NCI-H187 treated with DMSO at 0.1 percent for 48 hours (cell line): ENCODE measurements at places on chromosomes 3 and 15.

DNA sequence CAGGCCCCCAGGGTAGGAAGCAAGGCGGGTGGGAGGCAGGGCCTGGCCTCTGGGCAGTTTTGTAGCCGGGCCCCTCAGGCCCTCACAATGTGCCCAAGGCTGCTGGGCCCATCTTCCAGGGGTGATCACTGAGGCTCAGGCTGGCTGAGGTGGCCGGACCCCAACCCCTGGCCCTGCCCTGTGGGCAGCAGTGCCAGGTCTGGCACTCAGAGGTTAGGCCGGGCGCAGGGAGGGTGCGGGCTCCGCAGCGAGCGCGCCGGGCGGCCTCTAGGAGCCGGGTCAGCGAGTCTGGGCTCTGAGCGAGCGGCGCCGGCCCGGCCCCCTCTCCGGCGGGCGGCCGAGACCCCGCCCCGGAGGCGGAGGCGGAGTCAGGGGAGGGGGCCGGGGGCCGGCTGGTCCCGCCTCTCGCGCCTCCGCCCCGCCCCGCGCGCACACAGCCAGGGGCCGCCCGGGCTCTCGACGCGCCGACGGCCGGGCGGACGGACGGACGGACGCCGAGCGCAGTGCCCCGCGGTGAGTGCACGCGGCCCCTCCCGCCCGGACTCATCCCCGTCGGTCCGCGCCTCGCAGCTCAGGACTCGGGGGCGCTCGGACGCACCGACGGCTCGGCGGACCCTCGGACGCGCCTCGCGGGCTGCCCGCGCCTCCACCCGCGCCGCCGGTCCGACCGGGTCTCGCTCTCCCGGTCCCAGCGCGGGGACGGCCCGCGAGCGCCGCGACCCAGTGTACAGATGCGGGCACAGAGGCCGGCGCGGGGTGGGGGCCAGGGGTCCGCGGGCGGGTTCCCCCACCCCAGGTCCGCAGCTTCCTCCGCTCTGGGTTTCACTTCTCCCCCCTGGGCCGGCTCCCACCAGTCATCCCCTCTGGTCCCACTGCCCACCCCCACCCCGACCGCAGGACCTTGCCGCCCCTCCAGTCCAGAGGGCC, at the start of gene FBLN2:
Gene FBLN2, plus strand, starts transcription at position 430 of the 927 bp plus-strand sequence. CDS start 21,231 bp downstream, outside the sequence.
- DNase-seq, result no peak

DNA sequence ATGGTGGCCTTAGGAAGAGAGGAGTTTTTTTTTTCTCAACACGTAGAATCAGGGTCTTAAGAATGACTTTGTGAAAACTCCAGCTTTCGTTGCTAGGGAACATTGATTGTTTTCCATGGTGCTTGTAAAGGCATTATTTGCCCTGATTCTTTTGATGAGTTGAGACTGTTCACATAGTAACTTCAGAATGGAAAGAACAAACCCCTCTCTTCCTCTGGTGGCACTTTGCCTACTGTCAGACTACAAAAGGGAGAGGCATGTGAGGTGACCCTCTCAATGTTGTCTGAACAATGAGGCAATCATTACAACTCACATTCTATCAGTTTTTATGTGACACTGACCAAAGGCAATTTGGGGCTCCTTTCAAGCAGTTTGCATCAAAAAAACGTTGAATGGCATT, 477.8 kb downstream of the FGF12 start:
- DNase-seq, result no peak

DNA sequence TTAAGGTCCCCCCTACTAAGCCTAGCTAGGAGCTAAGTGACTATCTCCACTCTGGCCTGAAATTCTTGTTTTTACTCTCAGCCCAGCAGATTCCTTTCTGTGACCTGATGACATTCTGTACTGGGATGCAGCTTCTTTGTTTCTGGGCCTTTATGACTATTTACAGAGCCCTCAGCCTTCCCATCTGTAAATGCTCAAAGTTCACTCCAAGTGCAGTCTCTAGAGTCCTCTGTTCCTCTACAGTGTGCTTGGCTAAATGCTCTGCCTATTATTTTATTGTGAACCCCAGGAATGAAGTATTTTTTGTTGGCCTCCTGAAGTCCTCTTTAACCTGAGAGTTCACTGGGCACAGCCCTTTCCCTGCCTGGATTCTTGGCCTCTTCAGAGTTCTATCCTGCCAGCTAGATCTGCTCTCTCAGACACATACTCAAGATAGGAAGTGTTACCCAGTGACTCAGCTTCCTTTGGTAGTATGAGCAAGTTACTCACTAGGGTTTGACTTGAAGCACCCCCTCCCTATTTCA, 278.1 kb upstream of the P2RY1 start:
- no peak for DNase-seq

DNA sequence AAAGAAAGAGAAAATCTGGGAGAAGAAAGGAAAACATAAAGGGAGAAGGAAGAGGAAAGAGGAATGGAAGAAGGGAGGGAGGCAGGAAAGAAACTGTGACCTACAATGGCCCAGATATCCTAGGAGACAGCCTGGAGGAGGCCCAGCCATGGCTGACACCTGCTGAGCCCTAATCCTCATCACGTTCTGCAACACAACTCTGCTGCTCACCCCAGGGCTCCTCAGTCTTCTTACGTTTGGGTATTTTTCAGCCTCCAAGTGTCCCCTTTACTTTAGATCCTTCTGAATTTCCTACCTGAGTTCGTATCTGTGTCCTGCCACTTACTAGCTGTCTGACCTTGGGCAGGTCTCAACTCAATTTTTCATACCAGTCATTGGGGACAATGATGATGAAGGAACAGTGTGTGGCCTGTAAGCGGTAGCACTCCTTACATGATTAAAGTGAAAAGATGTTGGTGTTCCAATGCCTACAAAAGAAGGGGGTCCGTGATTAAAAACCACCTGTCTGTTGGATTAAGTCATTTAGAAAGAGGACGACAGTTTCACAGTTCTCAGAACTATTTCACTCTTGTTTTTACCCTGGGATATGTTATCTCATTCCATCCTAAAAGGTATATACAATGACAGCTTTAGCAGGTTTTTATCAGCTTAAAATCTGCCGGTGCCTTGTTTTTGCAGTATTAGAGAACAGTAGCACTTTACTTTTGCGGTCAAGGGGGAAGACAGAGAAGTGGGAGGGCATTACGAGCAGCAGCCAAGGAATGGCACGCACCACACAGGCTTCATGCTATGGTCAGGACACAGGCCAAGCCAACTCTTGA, 47.4 kb downstream of the CCR4 start:
- DNase-seq, result no peak
